Suprapubic skin (tissue), 4 donors: ENCODE measurements at places on chromosomes 13 and 19.

DNA sequence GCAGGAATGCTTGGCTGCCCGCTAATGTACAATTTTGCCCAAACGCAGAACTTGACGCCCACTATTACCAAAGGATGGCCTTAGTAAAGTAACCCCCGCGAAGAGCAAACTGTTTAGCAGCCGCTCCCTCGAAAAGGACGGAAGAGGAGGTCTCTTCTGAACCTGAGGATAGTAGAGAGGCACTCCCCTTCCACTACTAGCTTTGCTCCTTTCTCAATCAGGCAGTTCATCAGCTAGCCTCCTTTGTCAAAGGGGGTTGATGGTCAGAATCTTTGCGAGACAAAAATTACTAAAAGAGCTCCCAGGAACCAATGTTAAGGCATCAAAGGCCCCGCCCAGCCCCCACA, 534 bp downstream of the CAB39L start:
- no peak for DNase-seq

DNA sequence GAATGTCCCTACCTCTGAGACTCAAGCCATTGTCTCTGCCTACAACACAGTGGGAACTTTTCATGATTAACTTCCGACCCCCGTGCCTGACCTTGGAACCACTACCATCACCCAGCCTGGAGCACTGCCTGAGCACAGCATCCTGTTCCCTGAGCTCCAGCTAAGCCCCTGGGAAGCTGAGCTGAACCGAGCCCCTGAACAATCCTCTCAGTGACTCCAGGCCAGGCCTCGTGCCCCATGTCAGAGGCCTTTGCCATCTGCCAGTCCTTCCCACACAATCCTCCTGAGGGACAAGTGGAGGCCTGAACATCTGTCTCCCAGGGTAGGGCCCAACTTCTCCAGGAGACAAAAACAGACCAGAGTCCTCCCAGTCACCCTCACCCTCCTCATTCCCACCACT, 17.5 kb downstream of the CEACAM3 start:
- DNase-seq: no peak

DNA sequence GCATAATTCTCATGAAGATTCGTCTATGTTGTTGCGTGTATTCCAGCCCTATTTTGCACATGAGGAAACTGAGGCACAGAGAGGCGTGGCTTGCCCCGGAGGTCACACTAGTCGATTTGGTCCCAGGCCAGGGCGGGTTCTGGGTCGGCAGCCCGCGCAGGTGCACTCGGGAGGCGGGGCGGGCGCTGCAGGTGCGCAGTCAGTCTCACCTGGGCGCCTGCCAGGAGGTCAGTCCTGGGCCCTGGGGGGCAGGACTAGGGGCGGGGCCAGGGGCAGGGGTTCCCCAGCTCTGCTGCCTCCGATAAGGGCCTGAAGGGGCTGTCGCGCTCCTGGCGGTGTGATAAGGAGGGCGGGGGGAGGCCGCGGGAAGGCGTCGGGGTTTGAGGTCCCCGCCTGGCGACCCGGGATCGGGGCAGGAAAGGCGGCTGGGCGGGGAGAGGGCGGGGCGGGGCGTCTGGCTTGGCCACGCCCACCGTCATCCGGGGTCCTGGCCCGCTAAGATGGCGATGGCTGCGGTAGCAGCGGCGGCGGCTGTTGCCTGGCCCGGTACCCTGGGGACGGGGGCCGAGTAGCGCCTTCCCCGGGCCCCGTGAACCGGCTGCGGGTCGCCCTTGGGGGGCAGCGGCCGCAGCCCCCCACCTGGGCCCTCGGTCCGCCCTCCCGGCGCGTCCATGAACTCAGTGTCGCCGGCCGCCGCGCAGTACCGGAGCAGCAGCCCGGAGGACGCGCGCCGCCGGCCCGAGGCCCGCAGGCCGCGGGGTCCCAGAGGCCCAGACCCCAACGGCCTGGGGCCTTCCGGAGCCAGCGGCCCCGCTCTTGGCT, at the start of gene ATG4D:
TSS of gene ATG4D (plus strand) at position 485 of the 822 bp plus-strand sequence. CDS start at position 672, 187 bp downstream.
- DNase-seq: no peak

GRCh38 chr19:35070471-35070870, 28.9 kb downstream of the HPN start:
- DNase-seq: no peak

GRCh38 chr13:64397701-64398100, 2832.4 kb downstream of the PCDH9 start:
- DNase-seq: no peak

DNA sequence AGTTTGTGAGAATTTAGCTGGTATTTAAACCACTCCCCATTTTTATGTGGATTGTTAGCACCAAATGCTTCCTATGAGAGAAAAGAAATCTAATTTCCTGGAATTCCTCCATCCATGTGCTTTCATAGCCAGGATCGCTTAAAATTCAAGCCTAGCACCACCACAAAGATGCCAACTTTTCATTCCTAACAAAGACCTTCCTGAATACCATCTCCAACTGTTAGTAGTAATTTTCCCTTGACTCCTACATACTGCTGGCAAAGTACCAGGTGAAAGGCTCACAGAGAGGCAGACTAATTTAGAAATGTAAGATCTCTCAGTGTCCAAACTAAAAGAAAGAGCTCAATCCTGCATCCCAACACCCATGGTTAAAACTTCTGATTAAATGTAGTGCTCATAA, 386.3 kb downstream of the KCTD12 start:
- no peak for DNase-seq

- DNase-seq: no peak
Measured at GRCh38 chr19:43782689-43783231, 2.0 kb upstream of the KCNN4 start.

- no peak for DNase-seq
Measured at GRCh38 chr13:29730253-29730652, 120.2 kb downstream of the UBL3 start.

DNA sequence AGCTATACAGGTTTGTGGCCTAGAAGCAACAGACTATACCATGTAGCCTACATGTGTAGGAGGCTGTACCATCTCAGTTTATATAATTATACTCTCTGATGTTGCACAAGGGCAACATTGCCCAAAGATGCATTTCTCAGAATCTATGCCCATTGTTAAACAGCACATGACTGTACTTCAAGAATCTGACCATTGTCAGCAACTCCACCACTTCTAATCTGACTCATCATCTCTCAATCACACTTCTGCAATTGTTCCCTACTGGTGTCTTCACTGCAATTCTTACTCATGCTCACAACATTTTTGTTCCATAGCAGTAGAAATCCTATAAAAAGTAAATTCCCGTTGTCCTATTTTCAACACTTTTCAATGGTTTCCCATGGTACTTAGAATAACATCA, 63.9 kb upstream of the ATXN8OS start:
- no peak for DNase-seq
